ENCODE measurements at places on chromosomes 12 and 14. TPM values are rescaled to one million over a fixed set of nuclear protein-coding genes. Genes with fewer than 3 reads are reported as not detected.

DNA sequence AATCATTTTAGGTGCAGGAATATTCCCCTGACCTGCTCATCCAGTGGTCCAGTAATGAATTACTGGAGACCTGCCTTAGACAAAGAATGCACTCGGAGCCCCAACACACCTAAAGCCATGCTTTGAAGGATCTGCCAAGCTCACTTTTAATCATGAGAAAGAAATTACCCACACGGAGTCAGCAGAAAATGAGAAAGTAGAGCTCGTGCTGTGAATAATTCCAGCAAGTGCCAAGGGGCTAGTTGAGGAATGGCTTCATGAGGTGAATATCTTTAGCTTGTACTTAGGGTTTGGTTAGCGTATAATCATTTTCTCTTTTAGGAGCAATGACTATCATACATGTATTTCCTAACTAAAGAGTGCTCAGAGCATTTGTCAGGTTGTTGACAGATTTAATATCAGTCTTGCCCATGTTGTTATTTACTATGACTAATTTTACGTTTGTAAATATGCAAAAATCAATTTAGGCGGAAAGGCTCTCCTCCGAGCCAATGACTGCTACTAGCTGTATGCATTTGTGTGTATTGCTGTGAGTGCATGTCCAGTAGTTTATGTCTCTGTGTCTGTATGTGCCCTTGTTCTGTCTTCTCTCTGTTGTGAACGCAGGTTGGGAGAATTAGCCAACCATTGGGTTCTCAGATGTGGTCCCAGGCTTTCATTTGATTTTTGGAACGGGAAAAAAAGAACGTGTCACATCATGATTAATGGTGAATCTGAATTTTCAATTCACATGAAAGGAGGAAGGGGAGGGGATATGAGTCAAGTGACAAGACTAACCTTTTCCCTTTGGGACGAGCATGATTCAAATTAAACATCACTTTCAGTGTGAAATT is 98.4 kb downstream of the RMST start:
- H3K4me3 ChIP-seq, result no peak overlapping the region
- DNase-seq, result no peak
- no peaks in the 10 kb centered on the region for H3K27me3 ChIP-seq
- no peaks in the 10 kb centered on the region for H3K36me3 ChIP-seq
- H3K27ac ChIP-seq, result no peak overlapping the region
- peaks cover 19% of the 10 kb centered on the region for H3K4me1 ChIP-seq

Gene HOXC11
- 1.2 TPM for total RNA-seq

DNA sequence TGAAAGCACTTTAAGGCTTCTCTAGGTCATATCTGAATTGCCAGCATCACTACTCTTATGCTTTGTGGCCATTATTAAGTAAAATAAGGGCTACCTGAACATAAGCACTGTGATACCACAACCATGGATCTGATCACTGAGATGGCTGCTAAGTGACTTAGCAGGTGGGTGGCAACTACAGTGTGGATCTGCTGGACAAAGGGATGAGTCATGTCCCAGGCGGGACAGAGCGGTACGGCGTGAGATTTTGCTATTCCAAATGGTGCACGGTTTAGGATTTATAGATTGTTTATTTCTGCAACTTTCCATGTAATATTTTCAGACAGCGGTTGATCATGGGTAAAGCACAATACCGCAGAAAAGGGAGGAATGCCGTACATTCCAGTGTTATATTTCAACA is 39.4 kb downstream of the MLXIP start:
- H3K36me3 ChIP-seq, result no peaks in the 10 kb centered on the region
- H3K27ac ChIP-seq, result no peak overlapping the region
- no peak overlapping the region for H3K4me3 ChIP-seq
- no peaks in the 10 kb centered on the region for H3K27me3 ChIP-seq
- DNase-seq, result peak; percentile 39
- peaks cover 9% of the 10 kb centered on the region for H3K4me1 ChIP-seq

DNA sequence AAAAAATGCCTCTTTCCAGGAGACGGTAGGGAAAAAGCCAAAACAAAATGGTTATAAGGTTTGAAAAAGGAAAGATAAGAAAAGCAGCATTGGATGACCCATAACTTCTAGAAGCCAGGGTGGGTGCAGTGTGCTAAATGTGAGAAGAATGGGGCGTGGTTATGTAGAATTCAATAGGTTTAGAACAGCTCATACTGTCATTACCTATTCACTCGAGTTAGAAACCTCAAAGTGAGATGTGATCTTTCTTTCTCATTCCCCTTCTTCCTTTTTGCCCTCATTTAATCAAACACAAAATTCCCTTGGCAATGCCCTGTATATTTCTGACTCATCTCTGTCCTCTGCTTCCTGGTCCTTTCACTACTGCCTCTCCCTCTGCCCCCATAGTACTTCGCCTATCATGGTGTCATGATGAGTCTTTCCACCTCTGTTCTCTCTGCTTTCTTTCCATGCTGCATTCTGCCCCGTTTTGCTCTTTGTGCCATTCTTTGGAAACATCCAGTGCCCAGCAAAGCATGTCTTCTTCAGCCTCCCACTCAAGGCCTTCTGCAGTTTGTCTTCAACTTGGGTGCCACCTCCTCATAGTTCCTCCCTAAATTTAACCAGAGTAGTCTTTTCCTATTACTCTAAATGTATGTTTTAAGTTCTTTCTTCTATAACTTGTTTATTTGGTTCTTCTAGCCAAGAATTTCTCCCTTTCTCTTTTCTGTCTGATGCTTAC is 496.3 kb downstream of the NRXN3 start:
- H3K27me3 ChIP-seq, result peaks cover 31% of the 10 kb centered on the region
- no peak for DNase-seq
- no peaks in the 10 kb centered on the region for H3K4me1 ChIP-seq

Gene GPR84
- total RNA-seq, result 0.17 TPM

DNA sequence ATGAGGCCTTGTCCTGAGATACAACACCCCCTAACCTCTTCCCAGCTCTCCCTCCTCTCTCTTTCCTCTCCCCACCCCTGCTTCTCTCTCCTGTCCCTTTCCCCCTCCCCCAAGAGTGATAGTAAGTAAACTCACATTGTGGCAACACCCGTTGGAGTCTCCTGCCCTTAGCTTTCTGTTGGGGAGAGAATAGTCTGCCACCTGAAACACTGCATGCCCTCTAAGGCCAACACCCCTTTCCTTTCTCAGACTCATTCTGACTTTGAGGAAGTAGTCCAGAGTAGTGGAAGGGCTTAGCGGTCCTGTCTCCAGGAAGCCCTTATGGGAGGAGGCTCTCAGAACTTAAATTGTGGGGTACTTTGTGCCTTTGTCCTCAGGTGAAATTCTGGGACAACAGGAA is 95.2 kb downstream of the PRKCH start:
- no peak overlapping the region for H3K27ac ChIP-seq
- H3K4me3 ChIP-seq, result no peak overlapping the region
- H3K4me1 ChIP-seq, result peaks cover 22% of the 10 kb centered on the region
- DNase-seq, result no peak

- H3K27ac ChIP-seq, result no peak overlapping the region
- H3K36me3 ChIP-seq, result peaks cover 6% of the 10 kb centered on the region
- DNase-seq, result no peak
- H3K27me3 ChIP-seq, result no peaks in the 10 kb centered on the region
These were observed 5.0 kb downstream of the PTPN6 start for GRCh38 chr12:6956021-6956727.

DNA sequence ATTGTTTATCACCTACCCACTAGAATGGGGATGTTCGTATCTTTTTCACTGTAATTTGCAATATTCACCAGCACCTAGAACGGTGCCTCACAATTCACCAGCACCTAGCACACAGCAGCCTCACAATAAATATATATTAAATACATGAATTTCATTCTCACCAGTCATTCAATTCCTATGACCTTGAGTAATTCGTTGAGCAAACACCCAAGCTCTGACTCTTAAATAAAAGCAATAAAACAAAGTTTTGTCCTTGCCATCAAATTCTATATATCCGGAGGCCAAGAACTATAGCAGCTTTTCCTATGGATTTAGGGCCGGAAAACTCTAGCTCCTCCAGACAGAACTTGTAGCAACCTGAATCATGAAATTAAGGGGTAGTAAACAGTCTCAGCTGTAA is 981 bp downstream of the VTI1B start:
- H3K36me3 ChIP-seq, result peaks cover 16% of the 10 kb centered on the region
- no peak for DNase-seq
- peak overlapping the region; percentile 88 for H3K27ac ChIP-seq
- H3K4me3 ChIP-seq, result peak overlapping the region; percentile 86

GRCh38 chr12:72081777-72082176 is 143.1 kb downstream of the TPH2 start:
- DNase-seq, result peak; percentile 38
- no peaks in the 10 kb centered on the region for H3K36me3 ChIP-seq
- H3K4me3 ChIP-seq, result no peak overlapping the region
- no peak overlapping the region for H3K27ac ChIP-seq

Gene POMT2
- total RNA-seq, result 33.0 TPM

DNA sequence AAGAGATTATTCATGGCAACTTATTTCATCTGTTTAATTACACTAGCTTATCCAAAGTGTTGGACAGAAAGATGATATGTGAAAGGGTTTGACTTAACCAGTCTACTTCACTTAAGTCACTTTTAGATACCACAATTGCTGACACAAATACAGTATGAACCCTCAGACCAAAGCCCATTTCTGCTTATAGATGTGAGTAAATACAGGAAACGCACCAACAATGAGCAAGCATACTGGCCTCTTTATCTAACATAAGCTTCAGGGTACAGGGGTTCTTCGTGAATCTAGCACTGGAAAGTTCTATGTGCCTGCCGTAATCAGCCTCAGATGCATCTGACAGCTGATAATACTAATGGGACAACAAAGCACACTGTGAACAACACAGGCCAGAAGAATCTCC is 209.6 kb downstream of the MED13L start:
- no peak overlapping the region for H3K4me3 ChIP-seq
- H3K36me3 ChIP-seq, result peaks cover 4% of the 10 kb centered on the region
- no peak for DNase-seq
- no peaks in the 10 kb centered on the region for H3K27me3 ChIP-seq

DNA sequence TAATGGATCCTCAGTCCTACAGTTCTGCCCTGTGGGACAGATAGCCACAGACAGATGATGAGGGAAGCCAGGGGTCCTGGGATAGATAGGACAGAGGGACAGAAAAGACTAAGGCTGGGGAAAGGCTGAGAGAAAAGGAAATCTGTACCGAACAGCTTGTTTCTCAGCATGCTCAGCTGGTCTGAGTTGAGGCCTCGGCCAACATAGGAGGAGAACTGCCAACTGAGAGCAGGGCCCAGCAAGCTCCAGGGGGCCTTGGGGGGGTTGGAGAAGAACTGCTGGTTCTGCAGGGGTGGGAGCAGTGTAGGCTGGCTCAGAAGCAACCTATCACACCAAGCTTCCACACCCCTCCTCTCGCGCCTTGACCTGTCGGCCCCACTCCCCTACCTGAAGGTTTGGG is 10.1 kb downstream of the IL23A start:
- DNase-seq, result no peak

DNA sequence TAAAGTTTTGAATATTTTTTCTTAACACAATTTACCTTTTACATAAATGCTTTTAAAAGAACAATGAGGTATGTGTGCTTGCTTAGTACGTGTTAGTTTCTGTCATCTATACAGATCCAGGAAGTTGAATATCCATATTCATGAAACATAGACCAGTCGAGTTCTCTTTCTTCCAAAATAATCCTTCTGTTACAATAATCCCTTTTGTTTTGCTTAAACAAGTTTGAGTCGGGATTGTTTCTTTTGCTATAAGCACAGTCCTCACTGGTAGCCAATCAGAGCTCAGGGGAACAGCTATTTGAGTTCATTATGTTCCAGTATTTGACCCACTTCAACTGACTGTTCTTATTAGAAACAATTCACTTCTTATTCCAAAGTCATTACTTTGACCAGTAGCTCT is 214.7 kb upstream of the FLRT2 start:
- no peaks in the 10 kb centered on the region for H3K27me3 ChIP-seq
- DNase-seq, result no peak
- H3K27ac ChIP-seq, result no peak overlapping the region
- no peak overlapping the region for H3K4me3 ChIP-seq

Gene MUCL1
- total RNA-seq, result not detected

Gene TAS2R13
- total RNA-seq, result 0.68 TPM

DNA sequence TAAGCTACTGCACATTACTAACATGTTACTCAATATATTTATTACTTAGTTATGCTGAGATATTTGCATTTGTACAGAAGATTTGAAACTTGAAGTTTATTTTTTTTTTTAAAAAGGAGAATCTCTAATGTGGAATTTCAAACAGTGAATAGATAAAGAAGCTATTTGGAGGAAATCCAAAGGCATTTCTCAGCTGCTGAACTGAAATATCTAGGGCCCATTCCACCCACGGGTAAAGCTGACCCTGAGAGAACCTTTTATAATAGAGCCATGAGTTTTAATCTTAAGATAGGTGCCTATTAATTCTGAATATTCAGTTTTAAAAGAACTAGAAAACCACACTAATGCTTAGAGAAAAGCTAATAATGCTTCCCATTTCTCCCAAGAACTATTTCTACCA is 225.4 kb upstream of the CAND1 start:
- H3K4me3 ChIP-seq, result no peak overlapping the region
- no peaks in the 10 kb centered on the region for H3K27me3 ChIP-seq
- H3K4me1 ChIP-seq, result peaks cover 7% of the 10 kb centered on the region
- no peaks in the 10 kb centered on the region for H3K36me3 ChIP-seq

- H3K4me3 ChIP-seq, result no peak overlapping the region
- H3K4me1 ChIP-seq, result peaks cover 9% of the 10 kb centered on the region
- H3K36me3 ChIP-seq, result peaks cover 25% of the 10 kb centered on the region
- DNase-seq, result no peak
These were observed 116.9 kb downstream of the FGD4 start for GRCh38 chr12:32516230-32516629.

DNA sequence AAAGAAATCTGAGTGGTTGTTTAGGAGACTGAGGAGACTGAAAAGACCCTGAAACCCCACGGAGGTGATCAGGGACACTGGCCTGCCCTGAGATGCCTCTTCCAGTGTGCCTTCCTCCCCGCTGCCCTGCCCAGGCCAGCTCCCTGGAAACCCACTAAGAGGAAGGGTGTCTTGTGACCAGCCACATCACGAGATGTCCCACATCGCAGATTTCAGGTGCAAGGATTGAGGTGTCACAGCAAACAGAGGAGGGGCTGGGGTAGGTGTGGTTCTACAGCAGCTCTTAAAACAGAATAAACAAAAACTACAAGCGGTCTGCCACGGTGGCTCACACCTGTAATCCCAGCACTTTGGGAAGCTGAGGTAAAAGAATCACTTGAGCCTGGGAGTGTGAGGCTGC is 184.3 kb upstream of the C14orf180 start:
- H3K4me3 ChIP-seq, result no peak overlapping the region
- H3K27ac ChIP-seq, result no peak overlapping the region
- peaks cover 42% of the 10 kb centered on the region for H3K27me3 ChIP-seq
- H3K36me3 ChIP-seq, result no peaks in the 10 kb centered on the region
- DNase-seq, result no peak
- H3K4me1 ChIP-seq, result no peaks in the 10 kb centered on the region

Gene GYS2
- 0.29 TPM for total RNA-seq
